ENCODE measurements at places on chromosomes 1 and 21.

GRCh38 chr21:30268608-30269197 lies 14.0 kb downstream of the KRTAP24-1 start:
- DNase-seq: no peak

- DNase-seq: no peak
These were observed 45.9 kb downstream of the CHD5 start for GRCh38 chr1:6134206-6134605.

GRCh38 chr1:38331496-38332210 lies 285.1 kb upstream of the POU3F1 start:
- no peak for DNase-seq

DNA sequence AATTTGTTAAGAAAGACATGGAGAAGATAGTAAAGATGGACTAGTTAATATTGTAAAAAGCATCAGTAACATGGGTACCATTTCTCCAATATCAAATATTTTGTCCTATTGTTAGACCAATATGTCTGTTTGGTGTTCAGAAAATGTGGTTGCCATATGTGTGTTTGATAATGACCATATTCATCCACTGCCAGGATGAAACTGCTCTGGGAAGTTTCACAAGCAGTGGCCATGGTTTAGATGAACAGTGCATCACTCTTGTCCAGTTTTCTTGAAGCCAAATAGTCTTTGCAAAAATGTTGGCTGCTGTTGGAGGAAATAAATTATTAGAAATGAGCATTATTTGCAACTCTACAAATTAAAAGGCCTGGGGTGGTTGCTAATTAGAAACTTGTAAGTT lies 333.8 kb downstream of the NUF2 start:
- DNase-seq: no peak

- no peak for DNase-seq
These were observed 96.9 kb downstream of the LPAR3 start for GRCh38 chr1:84795966-84796600.

GRCh38 chr1:232250838-232251237 lies 379.1 kb downstream of the SIPA1L2 start:
- DNase-seq: no peak

DNA sequence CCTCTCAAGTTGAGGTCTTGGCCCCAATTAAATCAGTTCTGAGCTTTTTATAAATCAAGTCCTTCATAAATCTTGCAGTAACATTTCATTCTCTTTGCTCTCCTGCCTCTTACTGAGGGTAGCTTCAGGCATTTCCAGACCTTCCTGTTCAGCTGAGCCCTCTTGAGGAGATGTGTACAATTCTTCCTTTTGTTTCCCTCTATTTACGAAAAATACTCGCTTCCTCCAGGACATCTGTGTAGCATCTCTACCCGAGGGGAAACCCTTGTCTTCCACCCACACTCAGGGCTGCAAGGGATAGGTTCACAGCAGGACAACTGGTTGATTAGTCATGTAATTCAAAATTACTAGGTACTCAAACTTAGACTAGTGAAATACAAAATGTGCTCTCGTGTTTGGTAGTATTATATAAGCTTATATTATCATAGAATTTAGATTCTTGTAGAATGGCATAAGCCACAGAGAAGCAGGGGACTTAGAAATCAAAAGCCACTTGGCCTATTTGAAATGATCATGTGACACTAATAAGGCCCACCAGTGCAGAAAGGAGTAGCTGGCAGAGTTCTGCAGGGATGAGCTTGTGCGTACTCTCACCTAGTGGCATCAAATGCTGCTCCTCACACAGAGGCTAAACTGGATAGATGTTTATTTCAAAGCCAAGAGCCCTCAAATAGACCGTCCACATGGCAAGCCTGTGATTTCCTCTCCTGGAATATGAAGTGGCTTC lies 126.7 kb downstream of the GDAP2 start:
- DNase-seq: no peak

DNA sequence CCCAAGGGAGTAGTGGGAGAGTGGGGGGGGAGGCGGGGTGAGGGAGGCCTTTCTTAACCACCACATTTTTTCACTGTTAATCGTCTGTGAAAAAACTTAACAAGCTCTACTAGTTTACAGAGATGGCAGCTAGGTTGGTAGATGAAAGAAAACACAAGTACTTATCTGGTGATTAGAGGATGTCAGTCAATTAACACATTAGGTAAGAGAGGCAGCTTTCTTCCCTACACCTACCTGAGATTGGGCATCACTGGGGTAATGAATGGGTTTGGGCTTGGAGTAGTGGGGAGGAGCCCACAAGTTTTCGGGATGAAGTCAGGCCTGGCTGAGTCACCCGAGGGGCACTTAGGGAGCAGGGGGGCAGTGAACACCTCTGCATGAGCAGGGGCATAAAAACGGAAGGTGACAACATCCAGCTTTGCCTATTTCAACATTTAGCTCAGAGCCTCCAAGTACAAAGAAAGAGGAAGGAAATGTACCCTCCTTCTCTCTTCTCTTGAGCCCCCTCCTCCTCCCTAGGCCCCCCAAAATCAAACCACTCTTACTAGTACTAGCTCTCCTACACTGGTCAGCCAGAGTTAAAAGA lies 2.5 kb downstream of the LBR start:
- no peak for DNase-seq

Measured in T1000 (cell line).